D721Med (cell line): ENCODE measurements at places on chromosomes 12 and 14.

DNA sequence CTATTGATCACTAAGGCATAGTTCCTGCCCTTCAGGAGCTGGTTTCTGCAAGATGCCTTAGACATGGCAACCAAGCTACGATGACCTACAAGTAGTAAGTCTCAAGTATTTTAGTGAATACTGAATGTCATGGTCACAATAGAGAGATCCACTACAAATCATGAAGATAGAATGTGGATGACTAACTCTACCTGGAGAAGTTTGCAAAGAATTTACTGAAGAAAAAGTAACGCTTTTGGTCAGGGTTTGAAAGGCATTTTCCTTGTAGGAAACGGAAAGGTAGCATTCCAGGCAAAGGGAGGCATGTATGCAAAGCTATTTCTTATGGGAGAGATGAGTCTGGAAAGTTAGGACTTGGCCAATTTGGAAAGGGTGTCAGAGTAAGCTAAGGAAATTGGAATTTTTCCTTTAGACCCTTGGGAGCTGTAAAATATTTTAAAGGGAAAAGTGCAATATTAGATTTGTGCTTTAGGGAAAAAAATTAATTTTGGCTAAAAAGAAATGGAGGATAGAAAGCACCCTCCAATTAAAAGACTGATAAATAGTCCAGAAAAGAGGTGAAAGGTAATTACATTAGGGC, 377.5 kb downstream of the EGLN3 start:
- no peak for DNase-seq

DNA sequence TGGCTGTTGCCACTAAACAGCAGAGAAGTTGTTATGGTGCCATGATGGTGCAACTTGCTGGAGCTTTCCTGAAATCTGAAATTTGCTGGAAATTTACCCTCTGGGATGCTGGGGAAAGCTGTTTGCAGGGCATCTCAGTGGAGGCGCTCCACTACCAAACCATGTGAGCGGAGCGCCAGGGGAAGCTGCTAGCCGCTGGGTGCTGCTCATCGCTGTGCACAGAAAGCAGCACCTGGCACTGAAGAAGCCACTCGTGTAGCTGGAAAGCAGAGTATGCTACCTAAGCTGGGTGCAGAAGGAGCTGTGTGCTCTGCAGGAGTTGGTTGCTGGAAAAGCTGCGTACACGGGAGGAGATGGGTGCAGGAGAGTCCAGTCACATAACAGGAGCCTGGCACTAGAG, 53.0 kb downstream of the MSRB3 start:
- no peak for DNase-seq

GRCh38 chr12:12518464-12518845, 44.2 kb downstream of the DUSP16 start:
- no peak for DNase-seq

GRCh38 chr12:49336645-49337584, at the start of gene C1QL4:
Gene C1QL4 (minus strand): TSS chr12:49337188. CDS start chr12:49336477, 711 bp downstream.
- peak; percentile 98 for DNase-seq

DNA sequence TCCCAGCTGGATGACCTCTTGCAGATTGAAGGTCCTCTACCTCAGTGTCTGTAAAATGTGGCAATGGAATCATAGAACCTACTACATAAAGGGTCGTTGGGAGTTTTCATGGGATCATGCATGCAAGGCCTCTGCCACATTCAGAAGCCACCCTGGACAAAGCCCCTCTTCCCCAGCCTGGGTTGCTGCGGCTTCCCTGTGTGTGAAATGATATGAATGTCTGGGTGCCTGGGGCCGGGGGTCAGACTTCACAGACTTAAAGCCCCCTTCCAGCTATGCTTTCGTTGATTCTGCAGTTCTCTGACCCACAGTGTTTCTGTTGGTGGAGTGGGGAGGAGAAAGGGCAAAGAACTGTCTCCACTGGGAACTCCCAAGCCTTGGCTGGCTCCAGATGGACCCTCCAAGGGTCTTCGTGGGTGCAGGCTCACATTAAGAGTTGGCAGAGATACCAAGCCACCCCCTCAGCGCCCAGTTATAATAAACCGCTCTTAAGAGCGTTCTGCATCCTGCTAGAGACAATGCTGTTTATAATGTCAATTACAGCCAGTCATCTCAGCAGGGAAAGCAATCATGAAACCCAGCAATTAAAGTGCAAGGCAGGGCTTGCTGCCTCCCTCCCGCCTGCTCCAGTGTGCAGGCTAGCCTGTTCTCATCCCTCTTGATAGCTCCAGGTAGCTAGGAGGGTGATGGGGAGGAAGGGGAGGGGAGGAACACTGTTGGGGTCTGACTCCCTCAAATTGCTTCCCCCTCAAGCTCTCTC, 210.9 kb upstream of the FKBP4 start:
- no peak for DNase-seq

DNA sequence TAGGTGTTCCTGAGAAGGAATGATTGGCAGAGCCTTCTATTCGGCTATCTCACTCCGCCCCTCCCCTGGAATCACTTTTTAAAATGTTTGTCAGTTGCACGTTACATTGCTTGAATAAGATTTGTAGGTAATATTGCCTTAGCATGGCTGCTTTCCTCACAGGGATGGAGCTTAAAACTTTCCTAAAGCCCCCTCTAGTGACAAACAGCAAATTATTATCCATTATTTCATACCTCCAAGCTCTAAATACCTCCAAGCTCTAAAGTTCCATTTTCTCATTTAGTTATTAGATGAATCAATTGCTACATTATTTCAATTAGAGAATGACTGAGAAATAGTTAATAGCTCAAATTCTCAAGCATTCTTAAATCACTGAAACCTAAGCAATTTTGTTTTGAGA, 5.1 kb upstream of the SPATA7 start:
- no peak for DNase-seq

DNA sequence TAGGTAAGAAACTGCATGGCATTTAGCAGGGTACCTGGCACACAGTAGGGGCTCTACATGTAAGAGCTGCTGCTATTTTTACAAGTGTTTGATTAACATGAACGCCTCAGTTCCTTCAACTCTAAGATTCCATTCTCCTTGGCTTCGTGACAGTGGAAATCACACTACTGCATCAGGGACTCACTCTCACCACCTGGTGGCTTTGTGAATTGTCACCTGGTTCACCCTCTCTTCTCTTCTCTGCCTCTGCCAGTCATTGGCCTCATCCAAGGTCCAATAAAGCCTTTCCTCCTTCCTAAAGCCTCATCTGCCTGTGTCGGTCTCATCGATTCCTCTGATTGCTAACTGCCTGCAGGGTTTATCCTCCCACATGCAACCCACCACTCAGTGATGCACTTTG, 476.4 kb downstream of the VRK1 start:
- DNase-seq: no peak

DNA sequence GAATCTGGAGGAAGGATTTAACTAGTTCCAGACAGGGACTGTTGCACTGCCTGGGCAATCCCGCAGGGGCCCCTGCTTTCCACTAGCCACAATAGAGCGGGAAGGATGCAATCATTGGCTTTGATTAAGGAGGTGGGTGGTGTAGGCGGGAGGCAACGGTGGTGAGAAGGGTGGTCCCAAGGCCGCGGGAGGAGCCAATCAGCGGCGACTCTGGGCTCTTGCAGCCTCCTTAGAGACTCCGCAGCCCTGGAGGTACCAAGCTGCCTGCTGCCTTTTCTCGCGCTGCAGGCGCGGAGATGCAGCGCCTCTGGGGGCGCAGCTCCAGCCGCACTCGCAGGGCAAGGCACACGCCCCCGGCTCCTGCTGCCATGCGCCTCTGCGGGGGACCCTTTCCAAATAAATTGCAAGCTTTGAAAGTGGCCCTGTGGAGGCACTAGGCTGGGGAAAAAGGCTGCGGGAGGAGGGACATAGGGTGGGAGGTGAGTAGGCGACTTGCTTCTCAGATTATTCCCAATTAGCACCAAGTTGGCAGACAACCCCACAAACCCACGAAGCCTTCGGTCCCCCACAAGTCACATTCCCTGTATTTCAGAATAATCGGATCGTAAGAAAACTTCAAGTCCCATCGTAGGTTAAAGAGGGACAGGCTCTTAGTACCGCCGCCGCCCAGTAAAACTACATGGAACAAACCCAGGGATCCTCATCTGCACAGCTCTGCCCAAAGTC, 858 bp upstream of the KCNA1 start:
- peak; percentile 42 for DNase-seq

DNA sequence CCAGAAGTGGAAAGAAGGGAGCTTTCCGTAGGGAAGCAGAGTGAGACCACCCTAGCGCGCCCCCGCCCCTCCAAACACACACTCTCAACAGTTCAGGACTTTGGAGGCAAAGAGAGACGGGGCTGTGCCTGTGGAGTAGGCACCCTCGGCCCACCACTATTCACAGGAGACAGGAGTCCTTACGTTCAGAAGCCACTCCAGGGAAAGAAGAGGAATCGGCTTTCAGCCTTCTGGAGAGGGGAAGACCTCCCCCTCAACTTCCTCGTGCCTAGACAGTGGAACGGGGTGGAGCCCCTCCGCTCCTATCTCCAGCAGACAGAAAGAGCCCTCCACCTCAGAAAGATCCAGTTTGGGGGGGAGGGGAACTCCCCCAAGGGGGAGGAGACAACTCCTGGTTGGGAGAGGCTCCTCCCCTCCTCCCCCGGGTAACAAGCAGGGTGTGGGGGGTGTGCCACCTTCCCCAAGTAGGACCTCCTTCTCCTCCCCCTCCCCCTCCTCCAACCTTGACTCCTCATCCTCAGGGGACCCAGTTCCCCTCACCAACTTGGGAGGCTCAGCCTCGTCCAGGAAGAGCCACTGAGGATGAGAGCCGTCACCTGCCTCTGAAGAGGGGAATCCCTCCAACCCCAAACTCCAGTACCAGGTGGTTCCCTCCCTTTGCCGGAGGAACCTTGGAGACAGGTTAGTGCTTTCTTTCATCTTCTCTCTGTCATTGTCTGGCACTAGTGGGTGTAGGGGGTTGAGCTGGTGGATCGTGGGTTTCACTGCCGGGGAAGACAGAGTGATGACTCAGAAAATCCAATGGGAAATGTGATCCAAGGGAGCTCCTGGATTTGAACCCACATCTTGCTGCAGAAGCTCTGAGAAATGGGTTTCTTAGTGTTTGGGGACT, 883 bp downstream of the FOXJ2 start:
- peak; percentile 60 for DNase-seq

- no peak for DNase-seq
These were observed 3.5 kb downstream of the KRT3 start for GRCh38 chr12:52792185-52793029.

DNA sequence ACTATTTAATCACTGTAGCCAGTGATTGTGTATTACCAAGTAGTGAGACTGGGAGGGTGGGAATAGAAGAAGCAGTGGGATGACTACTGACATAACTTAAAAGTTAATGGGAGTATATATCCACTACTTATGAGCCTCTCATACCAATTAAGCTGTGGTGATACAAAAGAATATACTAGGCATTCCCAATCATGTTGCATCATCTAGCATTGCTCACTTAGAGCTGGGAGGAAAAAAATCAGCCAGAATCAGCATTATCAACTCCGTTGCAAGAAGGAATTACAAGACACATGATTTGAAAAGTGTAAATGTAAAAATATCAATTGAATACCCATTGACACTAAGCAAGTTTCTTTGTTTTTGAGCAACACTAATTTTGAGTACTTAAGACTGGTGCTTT, 745 bp upstream of the PPP1R36 start:
- no peak for DNase-seq

DNA sequence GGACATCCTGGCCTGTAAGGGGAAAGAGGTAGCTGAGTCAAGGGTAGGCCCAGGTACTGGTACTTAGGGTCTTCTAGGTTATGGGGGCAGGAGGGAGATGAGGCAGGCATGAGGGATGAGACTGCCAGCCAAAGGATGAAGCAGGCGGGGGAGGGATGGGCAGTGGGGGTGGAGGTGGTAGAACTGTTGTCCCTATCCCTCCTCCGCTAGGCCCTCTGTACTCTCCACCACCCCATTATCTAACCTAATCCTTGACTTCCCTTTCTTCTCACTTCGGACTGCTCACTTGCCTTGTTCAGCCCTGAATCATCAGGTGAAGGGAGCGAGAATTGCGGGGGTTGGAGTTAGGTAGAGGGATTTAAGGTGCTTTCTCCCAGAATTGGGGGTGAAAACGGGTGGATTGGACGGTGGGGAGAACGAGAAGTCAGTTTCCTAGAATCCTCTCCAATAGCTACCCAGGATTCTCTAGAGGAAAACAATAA, 562 bp downstream of the PAN2 start:
- DNase-seq: no peak

- no peak for DNase-seq
These were observed 137.0 kb downstream of the CRADD start for GRCh38 chr12:93813972-93814821.

GRCh38 chr12:73906757-73907156, 630.9 kb upstream of the ATXN7L3B start:
- no peak for DNase-seq

GRCh38 chr12:128891856-128892255, 38.6 kb downstream of the GLT1D1 start:
- no peak for DNase-seq

DNA sequence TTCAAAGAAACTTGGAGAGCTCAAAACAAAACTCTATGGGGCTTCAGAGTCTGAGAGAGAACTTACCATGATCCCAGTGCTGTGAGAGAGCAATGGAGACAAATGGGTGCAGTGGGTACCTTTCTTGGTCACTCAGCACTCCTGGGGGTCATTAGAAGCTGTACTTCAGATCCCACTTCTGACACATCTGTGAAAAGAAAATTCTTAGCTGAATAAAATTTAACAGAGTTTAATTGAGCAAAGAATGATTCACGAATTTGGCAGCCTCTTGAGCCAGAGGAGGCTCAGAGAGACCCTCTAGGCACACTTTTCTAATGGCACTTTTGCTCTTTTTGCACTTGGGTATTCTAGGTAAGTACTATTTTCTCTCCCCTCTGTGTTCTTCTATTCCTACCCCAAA, 96.8 kb upstream of the SYT10 start:
- DNase-seq: no peak

DNA sequence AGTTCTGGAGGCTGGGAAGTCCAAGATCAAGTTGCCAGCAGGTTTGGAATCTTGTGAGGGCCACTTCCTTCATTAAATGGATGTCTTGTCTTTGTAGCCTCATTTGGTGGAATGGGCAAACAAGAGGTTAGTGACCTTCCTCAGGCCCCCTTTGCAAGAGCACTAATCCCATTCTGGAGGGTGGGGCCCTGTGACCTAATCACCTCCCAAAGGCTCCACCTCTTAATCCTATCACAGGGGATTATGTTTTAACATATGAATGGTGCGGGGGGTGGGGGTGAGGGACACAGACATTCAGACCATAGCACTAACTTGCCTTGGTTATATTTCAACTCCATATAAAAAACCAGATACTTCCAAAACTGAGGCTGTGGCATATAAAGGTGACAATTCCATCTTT, 59.9 kb upstream of the PPP4R3A start:
- no peak for DNase-seq

GRCh38 chr12:93740751-93741150, 63.6 kb downstream of the CRADD start:
- no peak for DNase-seq

- DNase-seq: no peak
These were observed 86.8 kb downstream of the ADGRD1 start for GRCh38 chr12:131040491-131040890.

DNA sequence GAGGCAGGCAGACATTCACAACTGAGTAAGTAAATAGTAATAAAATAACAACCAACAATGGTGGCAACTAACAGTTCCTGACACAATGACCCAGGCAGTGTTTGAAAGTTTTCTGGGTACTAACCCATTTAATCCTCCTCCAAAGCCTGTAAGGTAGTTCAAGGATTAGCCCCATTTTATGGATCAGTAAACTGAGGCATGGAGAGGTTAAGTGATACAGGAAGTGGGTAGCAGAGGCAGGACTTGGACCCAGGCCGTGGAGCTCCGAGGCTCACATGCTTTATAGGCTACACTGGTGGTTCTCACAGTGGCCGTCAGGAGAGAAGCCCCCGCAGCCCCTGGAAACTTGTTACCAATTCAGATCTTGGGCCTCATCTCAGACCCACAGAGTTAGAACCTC, 17.5 kb downstream of the CRACR2A start:
- DNase-seq: no peak

- DNase-seq: no peak
These were observed 114.1 kb upstream of the PRMT8 start for GRCh38 chr12:3376779-3377455.
